ENCODE measurements at places on chromosomes 16 and 17. TPM values are rescaled to one million over a fixed set of nuclear protein-coding genes. Genes with fewer than 3 reads are reported as not detected.

Gene MAPT
- 0.32 TPM for total RNA-seq

Gene TBC1D3G
- not detected for total RNA-seq

Gene DHODH
- total RNA-seq = 8.6 TPM

DNA sequence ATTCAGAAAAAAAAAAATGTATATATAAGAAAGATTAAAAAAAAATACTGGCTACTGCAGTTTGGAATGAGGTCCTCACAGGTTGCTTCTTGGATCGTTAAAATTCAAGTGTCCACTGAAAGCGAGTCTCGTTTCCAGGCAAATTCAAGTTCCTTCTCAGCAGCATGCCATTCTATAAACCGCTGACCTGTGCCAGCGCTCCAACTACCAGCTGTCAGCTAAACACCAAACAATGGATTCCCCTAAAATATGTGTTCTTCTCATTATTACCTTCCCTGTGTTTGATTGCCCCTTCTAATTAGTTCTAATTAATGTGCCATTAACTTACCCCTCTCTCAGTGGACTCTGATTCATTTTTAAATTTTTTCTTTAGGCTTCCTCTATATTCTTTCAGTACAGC is 92.4 kb downstream of the DNAH9 start:
- no peak overlapping the region for H3K27ac ChIP-seq
- no peak overlapping the region for H3K4me3 ChIP-seq
- no peaks in the 10 kb centered on the region for H3K4me1 ChIP-seq
- no peaks in the 10 kb centered on the region for H3K27me3 ChIP-seq
- no peak for DNase-seq

- peaks cover 7% of the 10 kb centered on the region for H3K4me1 ChIP-seq
- peak within 1 kb of the TSS; percentile 27 for H3K27ac ChIP-seq
- no peaks in the 10 kb centered on the region for H3K36me3 ChIP-seq
- peak within 1 kb of the TSS; percentile 81 for H3K4me3 ChIP-seq
Measured at GRCh38 chr17:66301864-66302741, at the start of gene PRKCA. Gene PRKCA (plus strand): TSS chr17:66302613.

DNA sequence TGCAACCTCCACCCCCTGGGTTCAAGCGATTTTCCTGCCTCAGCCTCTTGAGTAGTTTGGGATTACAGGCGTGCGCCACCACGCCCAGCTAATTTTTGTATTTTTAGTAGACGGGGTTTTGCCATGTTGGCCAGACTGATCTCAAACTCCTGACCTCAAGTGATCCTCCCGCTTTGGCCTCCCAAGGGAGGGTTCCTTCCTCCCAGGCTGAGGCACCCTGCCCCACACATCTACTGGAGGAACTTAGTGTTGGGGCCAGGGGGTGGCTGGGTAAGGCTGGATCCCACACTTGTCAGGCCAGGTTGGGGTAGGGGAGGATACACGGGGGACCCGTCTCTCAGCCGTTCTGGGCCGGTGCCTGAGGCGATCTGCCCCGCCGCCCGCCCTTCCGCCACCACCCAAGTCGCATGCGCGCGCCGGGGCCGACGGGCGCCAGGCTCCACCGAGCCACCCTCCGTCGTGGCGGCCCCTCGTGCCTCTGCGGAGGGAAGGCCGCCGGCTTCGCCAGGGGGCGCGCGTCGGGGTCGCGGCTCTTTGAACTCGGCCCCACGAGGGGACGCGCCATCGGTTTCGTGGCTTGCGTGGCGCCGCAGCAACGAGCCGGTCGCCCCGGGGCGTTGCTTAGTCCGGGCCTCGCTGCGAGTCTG is 15.9 kb downstream of the GRB7 start:
- H3K36me3 ChIP-seq = no peaks in the 10 kb centered on the region
- H3K27ac ChIP-seq = peak overlapping the region; percentile 90

DNA sequence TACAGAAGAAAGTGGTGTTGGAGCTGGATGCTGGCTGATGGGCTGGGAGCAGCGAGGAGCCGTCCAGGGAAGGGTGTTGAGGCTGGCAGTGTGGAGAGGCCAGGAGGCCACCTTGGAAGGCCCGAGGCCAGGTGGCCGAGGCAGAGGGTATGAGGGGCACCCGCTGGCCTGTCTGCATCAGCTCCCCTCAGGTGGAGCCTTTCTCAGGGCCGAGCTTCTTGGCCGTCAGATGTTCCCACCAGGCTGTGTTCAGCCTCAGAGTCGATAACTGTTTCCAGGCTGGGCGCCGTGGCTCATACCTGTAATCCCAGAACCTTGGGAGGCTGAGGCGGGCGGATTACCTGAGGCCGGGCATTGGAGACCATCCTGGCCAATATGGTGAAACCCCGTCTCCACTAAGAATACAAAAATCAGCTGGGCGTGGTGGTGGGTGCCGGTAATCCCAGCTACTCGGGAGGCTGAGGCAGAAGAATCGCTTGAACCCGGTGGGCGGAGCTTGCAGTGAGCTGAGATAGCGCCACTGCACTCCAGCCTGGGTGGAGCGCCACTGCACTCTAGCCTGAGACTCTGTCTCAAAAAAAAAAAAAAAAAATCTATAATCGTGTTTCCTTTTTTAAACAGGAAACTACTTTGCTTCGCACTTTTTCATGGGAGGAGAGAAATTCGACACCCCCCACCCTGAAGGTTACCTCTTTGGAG is 25.3 kb downstream of the MGRN1 start:
- H3K36me3 ChIP-seq = peaks cover 50% of the 10 kb centered on the region
- no peaks in the 10 kb centered on the region for H3K27me3 ChIP-seq
- no peak overlapping the region for H3K4me3 ChIP-seq
- no peak for DNase-seq
- H3K27ac ChIP-seq = no peak overlapping the region

DNA sequence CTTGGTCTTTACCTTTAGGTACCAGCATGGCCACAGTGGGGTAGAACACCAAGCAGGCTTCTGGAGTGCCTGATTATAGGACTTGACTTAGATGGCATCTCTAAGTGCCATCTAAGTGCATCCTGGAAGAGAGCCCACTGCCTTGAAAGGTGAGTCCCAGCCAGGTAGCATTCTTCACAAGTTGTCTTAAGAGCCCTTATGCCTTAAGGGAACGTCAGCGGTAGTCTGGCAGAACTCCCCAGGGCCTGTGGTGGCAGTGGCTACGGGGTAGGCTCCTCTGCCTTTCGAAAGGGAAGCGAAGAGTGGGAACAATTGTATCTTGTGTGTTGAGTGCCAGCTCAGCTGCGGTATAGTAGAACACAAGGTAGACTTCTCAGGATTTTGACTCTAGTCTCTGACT is 549.0 kb downstream of the HS3ST4 start:
- H3K27ac ChIP-seq = no peak overlapping the region
- DNase-seq = no peak
- no peaks in the 10 kb centered on the region for H3K4me1 ChIP-seq
- no peaks in the 10 kb centered on the region for H3K27me3 ChIP-seq
- H3K36me3 ChIP-seq = no peaks in the 10 kb centered on the region

DNA sequence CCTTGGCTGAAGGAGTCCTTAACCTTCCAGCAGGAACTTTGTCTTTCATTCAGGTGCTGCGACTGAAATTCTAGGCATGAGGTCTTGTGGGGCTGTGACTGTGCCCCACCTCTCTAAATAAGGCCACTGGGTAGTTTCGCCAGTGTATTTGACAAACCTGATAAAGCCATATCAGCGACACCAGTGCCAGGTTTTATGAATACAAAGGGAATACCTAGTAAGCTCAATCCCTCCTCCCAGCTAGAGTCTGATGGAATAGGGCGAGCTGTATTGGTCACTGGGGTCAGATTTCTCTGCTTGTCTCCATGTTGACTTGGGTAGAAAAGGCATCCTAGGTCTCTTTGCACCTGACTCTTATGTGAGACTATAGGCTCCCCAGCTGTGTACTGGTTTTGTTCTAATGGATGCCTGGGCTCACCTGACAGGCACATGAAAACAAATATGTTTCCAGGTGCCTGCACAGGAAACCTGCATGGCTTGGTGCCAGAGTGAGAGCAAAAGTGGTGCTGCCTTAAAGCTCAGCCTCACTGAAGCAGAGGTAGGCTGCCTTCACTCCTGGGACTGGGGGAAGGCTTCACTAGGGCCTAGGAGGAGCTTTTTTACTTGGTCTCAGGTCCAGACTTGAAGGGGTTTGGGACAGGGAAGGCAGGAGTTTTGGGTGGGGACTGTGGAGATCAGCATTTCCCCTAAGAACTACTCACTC is 8.3 kb downstream of the SLC7A6 start:
- H3K4me1 ChIP-seq = peaks cover 23% of the 10 kb centered on the region
- H3K4me3 ChIP-seq = no peak overlapping the region
- H3K27me3 ChIP-seq = no peaks in the 10 kb centered on the region
- no peak overlapping the region for H3K27ac ChIP-seq

- peak; percentile 60 for DNase-seq
- peaks cover 41% of the 10 kb centered on the region for H3K36me3 ChIP-seq
- H3K4me1 ChIP-seq = peaks cover 24% of the 10 kb centered on the region
Measured at GRCh38 chr17:76725580-76726230, 701 bp downstream of the JMJD6 start.

DNA sequence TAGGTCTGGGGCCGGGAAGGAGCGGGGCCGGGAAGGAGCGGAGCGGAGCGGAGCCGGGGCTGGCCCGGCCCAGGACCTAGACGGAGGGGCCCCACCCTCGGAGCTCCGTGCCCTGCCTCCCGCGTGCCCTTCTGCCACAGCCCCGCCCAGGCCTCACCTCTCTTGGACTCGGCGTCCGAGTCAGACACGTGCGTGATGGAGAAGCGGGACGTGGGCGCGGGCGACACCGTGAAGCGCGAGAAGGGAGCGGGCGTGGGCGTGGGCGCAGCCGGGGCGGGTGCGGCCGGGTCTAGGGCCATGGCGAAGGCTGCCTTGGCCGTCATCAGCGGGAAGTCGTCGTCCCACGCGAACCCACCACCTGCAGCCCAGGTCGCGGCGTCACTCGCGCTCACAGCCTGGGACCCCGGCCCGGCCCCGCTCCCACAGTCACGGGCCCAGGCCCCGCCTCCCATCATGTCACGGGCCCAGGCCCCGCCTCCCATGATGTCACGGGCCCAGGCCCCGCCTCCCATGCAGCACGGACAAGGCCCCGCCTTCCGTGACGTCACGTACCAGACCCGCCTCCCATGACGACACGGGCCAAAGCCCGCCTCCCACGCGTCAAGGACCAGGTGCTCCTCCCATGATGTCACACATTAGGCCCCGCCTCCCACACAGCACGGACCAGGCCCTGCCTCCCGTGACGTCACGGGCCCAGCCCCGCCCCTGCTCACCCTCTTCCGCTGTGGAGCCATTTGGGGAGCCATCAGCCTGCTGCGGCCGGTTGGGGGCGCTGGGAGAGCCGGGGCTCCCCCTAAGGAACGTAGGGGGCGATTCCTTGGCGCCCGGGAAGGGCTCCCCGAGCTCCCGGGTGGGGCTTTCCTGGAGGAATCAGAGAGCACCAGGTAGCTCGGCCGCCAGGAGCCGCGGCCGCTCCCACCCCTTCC is 45.8 kb upstream of the PVALEF start:
- H3K27ac ChIP-seq = no peak overlapping the region
- no peaks in the 10 kb centered on the region for H3K36me3 ChIP-seq
- DNase-seq = peak; percentile 84
- no peaks in the 10 kb centered on the region for H3K4me1 ChIP-seq
- no peaks in the 10 kb centered on the region for H3K27me3 ChIP-seq
- H3K4me3 ChIP-seq = peak overlapping the region; percentile 41
